ENCODE measurements at places on chromosomes 3 and 15.

GRCh38 chr15:90592131-90592881, 62.6 kb downstream of the CRTC3 start:
- no peak for DNase-seq

DNA sequence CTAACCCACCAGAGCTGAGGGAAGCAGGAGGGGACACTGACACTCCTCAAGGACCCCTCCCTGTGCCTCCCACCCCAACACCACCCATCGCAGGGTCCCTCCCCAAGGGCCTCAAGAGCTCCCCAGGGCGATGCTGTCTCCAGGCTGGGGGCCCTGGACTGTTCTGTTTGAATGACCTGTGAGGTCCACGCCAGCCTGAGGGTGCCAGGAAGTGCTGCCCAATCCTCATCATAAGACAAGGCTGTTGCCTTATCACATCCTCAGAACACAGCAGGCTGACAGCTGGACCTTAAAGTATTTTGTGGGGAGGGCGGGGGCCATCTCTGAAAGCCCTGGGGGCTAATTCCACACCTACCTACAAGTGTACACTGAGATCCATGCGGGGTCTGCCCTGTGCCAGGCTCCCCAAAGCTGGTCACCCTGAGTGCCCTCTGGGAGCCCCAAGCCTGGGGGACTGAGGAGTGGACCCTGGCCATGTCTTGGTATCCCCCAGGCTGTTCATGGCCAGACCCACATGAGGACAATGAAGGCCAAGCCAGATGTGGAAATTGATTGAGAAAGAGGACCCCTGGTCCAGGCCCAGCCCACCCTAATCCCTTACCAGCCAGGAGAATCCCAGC, 23.8 kb upstream of the GOLGA6C start:
- no peak for DNase-seq

- no peak for DNase-seq
Measured at GRCh38 chr15:34442891-34443290, 5.3 kb upstream of the GOLGA8A start.

GRCh38 chr3:77071364-77071763, 31.5 kb downstream of the ROBO2 start:
- DNase-seq, result no peak

GRCh38 chr3:44974416-44974815, 1.6 kb downstream of the ZDHHC3 start:
- no peak for DNase-seq

All from stimulated activated CD4-positive, alpha-beta T cell treated with anti-CD3 and anti-CD28 coated beads, Interleukin-1b, Interleukin-23, amount 100 ng/mL, for 1 hour (primary cell).